ENCODE measurements at places on chromosomes 3 and 15.

DNA sequence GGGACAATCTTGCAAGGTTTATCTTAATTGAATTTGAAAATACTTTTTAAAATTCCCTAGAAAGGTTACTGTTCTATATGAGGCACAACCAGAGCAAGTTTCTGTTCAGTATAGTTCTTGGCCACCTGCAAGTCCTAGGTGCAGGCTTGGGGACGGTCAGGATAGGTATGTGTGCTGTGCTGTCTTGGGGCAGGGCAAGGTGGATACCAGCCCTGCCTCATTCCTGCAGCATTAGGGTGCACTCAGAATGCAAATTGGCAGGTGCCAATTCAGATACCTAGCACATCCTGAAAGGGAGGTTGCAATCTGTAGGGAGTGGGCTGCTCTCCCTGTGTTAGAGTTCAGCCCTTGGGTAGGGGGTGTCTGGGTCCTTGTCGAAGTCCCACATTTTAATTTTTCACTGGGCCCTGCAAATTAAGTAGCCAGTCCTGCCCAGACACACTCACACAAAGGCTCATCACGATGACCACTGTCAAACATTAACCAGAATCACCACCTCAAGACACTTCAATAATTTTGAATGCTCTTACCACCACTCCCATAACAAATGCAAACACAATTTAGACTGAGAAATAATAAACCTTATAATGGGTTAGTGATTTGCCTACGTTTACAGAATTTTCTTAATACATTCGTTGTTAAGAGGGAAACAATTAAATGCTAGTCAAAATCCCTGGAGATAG is 838.0 kb upstream of the NR2F2 start:
- no peak for DNase-seq

DNA sequence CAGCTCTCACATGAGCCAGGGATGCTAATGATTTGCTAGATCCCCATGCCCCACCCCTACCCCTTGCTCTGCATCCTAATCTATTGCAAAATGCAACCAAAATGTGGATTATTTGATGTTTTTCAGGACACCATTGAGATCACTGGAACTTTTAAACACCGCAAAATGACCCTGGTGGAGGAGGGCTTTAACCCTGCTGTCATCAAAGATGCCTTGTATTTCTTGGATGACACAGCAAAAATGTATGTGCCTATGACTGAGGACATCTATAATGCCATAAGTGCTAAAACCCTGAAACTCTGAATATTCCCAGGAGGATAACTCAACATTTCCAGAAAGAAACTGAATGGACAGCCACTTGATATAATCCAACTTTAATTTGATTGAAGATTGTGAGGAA is 29.7 kb downstream of the HDC start:
- no peak for DNase-seq

DNA sequence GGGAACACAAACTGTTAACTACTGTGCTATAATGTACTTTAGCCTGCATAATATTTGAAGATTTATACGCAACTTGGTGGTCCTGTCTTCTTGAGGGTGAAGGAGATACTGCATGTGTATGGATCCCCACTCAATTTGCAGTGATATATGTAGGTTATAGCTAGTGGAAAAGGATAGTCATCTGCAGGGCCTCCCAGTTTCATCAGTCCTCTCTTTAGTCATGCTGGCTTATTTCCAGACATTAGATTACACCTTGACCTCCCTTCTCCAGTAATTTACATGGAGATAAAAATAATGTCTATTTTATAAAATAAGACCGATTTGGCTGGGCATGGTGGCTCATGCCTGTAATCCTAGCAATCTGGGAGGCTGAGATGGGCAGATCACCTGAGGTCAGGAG is 3.7 kb downstream of the NR1D2 start:
- DNase-seq: no peak

DNA sequence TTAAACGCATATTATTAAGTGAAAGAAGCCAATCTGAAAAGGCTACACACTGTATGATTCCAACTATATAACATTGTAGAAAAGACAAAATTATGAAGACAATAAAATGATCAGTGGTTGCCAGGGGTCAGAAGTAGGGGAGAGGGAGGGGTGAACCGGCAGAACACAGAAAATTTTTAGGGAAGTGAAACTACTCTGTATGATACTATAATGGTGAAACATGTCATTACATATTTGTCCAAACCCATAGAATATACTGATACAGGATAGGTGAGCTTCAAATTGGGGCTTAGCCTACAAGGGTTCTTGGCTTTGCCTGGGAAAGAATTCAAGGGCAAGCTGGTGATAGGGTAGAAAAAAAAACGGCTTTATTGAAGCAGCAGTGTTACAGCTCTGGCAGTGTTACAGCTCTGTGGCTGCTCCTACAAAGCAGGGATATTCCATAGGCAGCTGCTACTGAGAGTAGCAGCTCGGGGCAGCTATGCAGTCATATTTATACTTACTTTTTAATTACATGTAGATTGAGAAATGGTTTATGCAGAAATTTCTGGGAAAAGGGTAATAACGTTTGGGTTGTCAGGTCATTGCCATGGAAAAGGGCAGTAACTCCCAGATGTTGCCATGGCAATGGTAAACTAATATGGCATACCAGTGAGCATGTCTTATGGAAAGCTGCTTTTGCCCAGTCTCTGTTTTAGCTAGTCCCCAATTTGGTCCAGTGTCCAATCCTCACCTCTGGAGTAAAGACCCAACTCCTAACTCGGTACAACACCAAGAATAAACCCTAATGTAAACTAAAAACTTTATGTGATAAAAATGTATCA is 125.1 kb upstream of the SLC25A36 start:
- DNase-seq: no peak

DNA sequence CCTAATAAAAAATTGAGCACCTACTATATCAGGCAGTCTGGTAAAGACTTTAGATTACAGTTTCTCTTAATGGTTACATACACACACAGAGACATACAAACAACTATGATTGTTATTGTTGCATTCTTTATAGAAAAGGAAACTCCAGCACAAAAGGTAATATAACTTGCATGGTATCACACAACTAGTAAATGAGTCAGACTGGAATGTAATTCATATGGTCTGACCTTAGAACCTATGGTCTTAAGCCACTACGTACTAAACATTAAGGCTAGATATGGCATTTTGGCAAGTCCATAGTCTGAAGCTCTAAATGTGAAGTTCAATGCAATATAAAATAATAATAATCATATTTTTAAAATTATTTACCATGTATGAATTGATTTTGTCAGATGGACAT is 380.6 kb downstream of the LSAMP start:
- no peak for DNase-seq

- no peak for DNase-seq
Observed at GRCh38 chr3:141255846-141256261, 24.2 kb downstream of the PXYLP1 start.

- DNase-seq: no peak
Observed at GRCh38 chr3:165459111-165459510, 262.9 kb upstream of the SLITRK3 start.

DNA sequence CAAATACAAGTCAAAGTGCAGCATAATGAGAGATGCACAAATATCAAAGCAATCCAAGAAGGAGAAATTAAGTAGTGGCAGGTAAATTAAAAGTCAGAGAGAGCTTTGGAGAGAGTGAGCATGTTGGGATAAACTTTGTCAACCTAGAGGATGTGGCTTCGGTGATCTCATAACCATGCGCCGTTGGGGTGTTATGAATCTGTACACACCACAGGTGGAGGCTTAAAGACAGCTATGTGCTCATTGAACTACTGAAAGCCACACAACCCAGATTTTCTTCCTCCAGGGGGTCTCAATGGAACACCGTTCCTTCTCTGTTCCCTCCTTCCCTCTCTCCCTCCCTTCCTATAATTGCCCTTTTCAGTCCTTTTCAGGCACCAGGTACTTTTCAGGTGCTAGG is 52.0 kb downstream of the SUCNR1 start:
- no peak for DNase-seq

DNA sequence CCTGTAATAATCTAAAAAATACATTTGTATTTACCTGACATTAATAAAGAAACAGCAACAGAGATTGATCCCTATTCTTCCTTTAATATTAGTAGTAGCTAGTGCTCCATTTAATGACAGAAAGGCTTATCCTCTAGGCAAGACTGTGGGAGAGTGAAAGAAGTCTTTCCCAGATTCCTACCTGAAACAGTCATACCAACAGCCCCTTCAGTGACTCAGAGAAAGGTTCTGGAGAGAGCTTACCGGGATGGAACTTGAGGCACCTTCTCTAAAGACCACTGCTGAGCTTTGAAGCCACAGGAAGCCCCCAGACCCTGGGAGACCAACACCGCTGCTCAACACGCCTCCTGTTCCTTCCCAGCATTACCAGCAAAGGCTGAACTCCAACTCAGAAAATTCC is 66.9 kb upstream of the FGF12 start:
- no peak for DNase-seq

- DNase-seq: no peak
Observed at GRCh38 chr15:94701281-94701985, 470.1 kb downstream of the MCTP2 start.

DNA sequence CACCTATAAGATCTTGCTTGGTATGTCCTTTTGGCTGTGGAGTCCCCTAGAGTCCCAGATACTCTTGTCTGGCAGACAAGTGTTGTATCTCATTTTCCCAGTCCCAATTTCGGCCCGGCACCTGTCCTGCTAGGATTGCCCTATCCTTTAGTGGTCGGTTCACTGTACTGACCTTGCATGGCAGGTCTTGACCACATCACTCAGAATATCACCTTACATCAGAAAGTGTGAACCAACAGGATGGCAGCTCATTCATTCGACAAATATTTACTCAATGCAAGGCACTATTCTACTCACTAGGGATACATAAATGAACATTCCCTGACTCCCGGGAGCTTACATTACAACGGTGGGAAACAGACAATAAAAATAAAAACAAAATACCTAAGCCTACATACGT is 5.7 kb upstream of the CCDC80 start:
- no peak for DNase-seq

Measured in colonic mucosa (tissue), 4 donors.